Thymus (tissue), 14 donors: ENCODE measurements at places on chromosomes 2 and 18. TPM values are rescaled to one million over a fixed set of nuclear protein-coding genes. Genes with fewer than 3 reads are reported as not detected.

Gene MYO7B
- 4.4 TPM for total RNA-seq

DNA sequence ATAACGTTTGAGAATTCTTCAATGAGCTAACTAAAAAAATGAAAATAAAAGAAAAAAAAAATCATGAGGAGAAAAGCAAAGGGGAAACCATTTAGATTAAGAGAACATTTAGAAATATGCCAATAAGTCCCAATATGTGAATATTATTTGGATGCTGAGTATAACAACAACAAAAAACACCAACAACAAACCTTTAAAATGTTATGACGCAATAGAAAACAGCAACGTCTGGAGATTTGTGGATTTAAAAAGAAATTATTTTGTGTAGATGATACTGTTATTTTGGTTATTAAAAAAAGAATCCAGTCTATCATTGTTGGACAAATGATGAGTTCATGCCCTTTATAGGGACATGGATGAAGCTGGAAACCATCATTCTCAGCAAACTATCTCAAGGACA is 417.2 kb downstream of the LRRTM4 start:
- DNase-seq = no peak
- H3K4me1 ChIP-seq = no peaks in the 10 kb centered on the region
- no peaks in the 10 kb centered on the region for H3K36me3 ChIP-seq

Gene FAHD2B
- 7.6 TPM for total RNA-seq

DNA sequence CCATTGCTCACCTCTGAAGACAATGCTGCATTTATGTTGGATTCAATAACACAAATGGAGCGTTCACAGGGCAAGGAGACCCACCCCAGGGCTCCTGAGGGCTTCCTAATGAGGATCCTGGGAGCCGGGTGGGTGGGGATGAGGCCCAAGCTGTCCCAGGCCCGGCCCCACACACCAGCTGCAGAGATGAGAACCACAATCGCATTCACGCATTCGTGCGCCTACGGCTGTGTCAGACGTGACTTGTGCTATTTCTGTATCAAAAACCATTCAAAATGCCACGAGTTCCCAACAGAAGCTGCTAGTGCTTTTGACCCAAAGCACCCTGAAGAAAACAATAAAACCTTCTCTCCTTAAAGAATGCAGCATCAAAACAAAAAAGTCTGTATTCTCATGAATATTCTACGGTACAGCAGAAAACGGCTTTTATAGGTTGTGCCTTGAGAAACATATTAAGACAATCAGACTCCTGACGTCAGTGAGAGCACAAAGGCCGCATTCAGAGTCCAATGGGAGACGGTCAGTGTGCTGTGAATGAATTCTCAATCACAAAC is 205.4 kb downstream of the HDAC4 start:
- H3K27ac ChIP-seq = no peak overlapping the region
- H3K4me1 ChIP-seq = no peaks in the 10 kb centered on the region

Gene CFAP65
- 0.05 TPM for total RNA-seq
